ENCODE measurements at places on chromosomes 12 and 14.

GRCh38 chr12:53497461-53497860 lies 1.8 kb downstream of the MAP3K12 start:
- DNase-seq, result no peak

DNA sequence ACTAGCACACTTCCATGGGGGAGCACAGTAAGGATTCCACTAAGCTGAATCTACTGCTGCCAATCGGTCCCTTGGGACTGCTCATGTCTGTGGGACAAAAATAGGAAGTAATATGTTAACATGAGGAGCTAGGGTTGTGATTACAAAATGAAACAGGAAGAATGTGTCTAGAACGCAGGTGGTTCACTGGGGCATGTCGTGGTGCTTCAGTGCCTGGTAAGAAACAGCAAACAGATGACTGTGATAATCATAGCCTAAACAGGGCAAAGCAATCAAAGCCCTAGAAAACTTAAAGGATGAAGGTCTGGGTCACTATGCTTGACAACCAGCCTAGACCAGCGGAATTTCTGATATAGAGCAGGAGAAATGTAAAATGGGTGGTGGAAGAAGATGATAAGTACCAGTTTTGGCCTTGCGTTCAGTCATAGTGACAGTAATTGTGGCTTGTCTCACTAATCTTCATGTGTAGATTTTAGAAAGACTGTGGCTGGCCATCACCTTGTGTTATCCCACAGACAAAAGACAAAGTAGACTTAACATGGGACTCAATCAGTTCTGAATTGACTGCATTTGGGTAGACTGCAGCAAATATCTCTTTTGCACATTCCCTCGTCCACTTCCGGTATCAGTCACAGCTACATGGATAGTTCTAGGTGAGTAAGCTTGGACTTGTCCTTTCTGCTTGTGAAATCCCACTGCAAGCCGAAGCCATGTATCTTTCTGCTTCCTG lies 51.4 kb downstream of the WASHC3 start:
- no peak for DNase-seq

- no peak for DNase-seq
Measured at GRCh38 chr14:92563359-92563758, 49.8 kb downstream of the RIN3 start.

DNA sequence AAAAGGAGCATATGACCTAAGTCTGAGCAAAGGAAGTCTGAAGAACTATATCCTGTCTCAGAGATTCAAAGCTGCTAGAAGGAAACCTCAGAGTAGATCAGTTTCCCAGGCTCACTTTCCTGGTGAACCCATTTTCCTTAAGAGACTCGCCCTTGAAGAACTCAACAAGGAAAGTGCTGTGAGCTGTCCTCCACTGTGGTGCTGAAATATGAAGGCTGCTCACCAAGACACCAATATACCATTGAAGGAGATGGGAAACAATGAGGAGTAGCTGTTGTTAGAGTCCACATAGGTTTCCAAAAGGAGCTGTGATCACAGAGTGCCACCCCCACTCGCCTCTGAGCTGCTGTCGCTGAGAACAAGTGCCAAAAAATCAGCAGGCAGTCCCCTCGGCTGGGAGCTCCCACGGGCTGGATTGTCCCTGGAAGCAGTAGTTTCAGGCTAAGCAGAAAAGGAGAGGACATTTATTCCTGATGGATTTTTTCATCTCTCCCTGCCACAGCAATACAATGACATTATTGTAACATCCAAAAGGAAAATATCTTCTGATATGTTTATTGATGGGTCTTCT lies 282.1 kb downstream of the RPS29 start:
- no peak for DNase-seq

- DNase-seq, result no peak
Measured at GRCh38 chr12:6143303-6143675, 18.8 kb upstream of the VWF start.

GRCh38 chr14:89578156-89578555 lies 161.1 kb upstream of the FOXN3 start:
- DNase-seq, result no peak

GRCh38 chr14:104531421-104532190 lies 48.0 kb upstream of the C14orf180 start:
- DNase-seq, result no peak

- DNase-seq, result no peak
Measured at GRCh38 chr12:94207849-94208621, 59.7 kb downstream of the PLXNC1 start.

- DNase-seq, result no peak
Measured at GRCh38 chr12:24231298-24231697, 281.8 kb upstream of the SOX5 start.
